ENCODE measurements at places on chromosomes 6 and 20.

- no peak for DNase-seq
Observed at GRCh38 chr20:36004045-36004444, 35.7 kb downstream of the CNBD2 start.

DNA sequence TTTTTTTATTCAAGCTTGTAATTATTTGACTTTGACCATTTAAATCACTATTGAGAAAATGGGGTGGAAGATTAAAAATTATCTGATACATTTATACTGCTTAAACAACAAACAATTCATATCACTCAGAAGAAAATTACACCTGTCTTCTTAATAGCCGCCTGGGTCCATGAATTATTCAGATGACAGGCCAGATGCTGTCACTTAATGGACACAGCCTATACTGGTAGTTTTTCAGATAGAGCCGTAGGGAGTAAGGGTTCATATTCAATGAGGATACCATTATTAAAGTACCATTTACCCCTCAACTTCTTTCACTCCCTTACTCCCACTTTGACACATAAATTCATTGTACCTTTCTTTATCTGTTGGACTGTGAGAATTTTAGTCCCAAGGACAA is 1193.4 kb upstream of the MAP3K7 start:
- DNase-seq, result no peak

DNA sequence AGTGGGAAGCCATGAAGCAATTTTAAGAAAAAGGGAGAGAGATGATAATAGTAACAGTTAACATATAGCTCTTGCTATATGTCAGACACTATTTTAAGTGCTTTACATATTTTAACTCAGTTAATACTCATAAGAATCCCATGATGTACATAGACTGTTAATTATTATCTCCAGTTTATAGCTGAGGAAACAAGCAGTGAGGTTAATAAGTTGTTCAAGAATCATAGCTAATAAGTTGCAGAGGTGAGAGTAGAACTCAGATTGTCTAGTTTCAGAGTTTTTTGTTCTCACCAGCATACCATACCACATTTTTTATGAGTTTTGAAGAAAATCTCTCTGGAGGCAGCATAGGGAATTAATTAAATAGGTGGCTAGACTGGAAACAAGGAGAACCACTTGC is 144.6 kb upstream of the MMS22L start:
- DNase-seq, result no peak

GRCh38 chr20:31990641-31991338 is 19.4 kb upstream of the CCM2L start:
- no peak for DNase-seq

- DNase-seq, result no peak
Observed at GRCh38 chr6:70270287-70271005, 32.4 kb downstream of the COL9A1 start.

DNA sequence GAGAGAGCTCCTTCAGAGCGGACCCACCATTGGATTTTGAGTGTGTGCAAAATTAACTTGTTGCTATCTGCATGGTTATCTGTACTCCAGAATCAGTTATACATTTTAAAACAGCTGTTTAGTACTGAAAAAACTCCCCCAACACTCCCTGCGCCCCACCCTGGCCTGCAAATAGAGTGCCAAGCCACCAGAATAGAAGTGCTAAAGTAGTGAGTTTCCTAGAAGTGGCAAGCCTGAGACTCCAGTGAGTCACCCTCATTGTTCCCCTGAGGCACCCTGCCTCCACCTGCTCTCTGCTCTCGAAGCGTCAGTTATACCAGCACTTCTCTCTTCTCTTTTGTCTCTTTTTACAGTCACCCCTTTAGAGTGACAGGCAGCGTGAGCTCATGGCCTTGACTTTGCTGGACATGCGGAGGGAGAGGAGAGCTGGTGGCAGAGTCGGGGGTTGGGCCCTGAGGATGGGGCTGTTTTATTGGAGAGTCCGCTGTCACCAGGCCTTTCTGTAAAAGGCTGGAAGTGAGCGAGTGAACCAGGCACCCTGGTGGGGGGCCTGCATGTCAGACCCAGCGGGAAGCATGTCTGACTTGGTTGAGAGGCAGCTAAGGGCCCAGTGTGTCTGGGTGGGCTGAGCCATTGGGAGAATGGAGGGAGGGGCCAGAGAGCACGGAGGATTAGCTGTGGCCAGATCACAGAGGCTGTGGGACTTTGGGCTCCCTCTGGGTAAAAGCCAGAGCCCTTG is 10.4 kb downstream of the IGF2R start:
- peak; percentile 78 for DNase-seq
